ENCODE measurements at places on chromosomes 7 and 10.

DNA sequence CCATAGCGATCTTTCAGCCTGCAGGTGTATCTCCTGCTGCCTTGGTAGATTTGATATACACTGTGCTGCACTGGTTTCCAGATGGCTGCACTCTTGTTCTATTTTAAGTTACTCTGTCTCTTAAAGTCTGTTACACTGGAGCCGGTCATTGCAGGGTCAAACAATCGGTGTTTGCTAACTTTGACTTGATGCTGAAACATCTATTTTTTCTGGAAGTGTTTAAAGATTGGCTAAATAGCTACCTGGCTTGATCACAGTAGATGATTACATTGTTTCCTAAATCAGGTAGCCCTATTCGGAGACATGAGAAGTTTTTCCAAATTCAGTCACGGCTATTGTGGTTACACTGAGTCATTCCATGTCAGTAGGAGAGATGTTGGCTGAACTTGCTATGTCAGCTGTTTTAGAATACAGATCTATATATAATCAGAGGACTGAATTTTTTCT lies 574.8 kb downstream of the ETV1 start:
- no peak for DNase-seq

DNA sequence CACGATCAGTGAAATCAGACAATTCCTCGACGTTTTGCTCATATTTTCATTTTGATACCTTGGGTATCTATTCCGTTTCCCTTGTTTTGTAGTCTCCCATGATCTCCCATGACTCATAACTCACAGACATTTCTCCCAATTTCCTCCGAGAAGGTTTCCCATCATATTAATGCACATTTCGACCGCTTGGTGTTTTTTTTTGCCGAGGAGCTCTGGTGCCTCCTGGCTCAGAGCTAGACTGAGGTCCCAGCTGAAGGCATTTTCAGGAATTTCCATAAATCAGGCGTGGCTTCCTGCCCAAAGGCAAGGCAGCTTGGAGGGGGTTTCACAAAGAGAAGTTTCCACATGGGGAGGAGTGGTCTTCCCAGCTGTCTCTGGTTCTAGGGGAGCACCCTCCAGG lies 148.2 kb upstream of the TNS3 start:
- DNase-seq, result no peak

DNA sequence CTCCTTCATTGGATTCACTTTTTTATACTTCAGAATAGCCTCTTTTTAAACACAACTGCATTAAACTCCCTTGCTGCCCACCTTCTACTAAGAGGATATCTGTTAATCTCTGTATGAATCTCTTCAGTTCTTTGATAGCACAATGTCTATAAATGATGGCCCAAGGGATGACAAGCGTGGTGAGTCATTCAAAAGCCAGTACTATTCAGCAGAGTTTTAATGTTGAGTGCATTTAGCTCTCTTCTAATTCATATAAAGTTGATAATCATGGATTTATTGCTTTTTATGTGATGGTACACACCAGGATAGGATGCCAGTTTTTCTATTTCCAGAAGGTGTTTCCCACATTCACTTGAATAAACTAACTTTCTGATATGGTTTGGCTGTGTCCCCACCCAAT lies 57.4 kb upstream of the HECTD2 start:
- DNase-seq, result no peak

DNA sequence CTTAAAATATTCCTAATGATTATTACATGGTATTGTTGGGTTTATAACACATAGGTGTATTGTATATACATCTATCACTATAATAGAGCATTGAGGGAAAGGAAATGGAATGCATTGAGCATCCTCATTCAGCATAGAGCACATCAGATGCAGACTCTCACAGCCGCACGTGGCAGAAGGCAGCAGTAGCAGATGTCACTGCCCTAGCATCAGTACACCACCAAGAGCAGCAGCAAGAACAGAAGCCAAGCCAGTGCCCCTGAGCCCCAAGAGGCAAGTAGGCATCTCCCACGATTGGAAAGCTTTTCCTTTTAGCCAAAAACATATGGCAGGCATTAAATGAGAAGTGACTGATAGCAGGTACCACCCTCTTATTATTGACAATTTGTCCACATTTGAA lies 510.0 kb downstream of the TNS3 start:
- no peak for DNase-seq

DNA sequence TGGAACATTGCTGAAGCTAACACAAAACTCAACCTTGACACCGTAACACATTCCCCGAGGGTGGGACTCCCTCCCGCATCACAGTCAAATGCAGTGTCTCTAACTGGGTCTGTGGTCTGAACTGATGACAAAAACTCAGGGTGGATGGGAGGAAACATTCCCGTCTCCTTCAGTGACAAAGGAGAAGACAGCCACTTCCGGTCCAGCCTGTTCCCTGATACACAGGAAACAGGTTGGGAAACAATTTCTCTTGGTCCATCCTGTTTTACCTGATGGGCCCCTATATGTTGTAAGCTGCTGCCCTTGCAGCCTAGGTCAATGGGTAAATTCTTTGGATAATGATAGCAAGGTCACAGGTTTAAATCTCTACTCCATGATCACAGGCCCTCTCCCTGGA lies 20.4 kb downstream of the SLC13A4 start:
- no peak for DNase-seq

- no peak for DNase-seq
Measured at GRCh38 chr10:9437131-9437530, 1382.6 kb downstream of the GATA3 start.

- DNase-seq, result no peak
Measured at GRCh38 chr7:107998660-107999480, 4.1 kb downstream of the LAMB1 start.

GRCh38 chr10:121308020-121308419 lies 290.2 kb downstream of the FGFR2 start:
- DNase-seq, result no peak
